Gastrocnemius medialis (tissue), 4 donors: ENCODE measurements at places on chromosomes 2 and 18. TPM values are rescaled to one million over a fixed set of nuclear protein-coding genes. Genes with fewer than 3 reads are reported as not detected.

GNLY gene
- total RNA-seq = 36.1 TPM

DNA sequence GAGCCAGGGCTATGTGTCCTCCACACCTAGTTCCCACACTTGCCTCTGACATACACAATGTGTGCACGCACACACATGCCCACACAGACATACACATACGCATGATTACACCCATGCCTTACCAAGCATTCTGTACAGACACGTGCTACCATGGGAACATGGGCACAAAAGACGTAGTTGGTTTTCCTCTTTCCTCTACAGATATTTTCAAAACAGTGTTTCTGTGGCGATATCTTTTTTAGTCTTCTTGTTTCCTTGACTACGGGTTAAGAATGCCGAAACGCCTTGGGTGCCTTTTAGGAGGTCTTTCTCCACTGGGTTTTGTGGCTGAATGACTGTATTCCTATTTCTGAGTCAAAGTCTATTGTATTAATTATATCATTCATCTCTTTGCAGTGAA is 75.5 kb upstream of the SPTBN1 start:
- no peak for DNase-seq
- no peaks in the 10 kb centered on the region for H3K36me3 ChIP-seq
- no peak overlapping the region for H3K27ac ChIP-seq
- H3K27me3 ChIP-seq = no peaks in the 10 kb centered on the region

DNA sequence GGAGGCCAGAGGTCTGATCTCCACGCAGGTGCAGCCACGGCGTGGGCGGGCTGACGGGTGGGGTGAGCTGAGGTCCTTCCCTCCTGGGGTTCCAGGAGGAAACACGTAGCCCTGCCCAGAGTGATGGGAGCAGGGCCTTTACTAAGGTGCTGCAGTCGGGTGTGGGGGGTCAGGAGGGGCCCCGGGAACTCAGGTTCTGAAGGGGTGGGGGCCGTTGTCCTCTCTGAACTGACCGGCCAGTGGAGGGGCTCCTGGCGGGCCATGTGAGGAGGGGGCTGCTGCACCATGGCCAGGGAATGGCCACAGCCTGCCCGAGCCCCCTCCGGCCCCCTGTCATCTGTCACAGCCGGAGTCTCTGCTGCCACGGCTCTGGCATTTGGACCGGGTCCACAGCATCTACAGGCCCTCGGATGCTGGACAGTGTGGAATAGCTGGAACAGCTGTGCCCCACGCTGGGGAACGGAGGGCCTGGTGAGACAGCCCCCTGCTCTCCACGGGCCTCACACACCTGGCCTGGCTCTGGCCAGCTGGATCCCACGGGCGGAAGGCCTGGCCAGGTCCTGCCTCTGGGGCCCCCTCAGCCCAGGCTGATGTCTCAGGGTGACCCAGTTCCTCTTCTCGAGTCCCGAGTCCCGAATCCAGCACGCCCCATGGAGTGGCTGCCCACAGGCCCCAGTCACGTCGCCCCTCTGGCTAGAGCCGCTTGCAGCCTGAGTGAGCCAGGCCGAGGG is 145.6 kb upstream of the GPC1 start:
- H3K4me1 ChIP-seq = peaks cover 23% of the 10 kb centered on the region
- no peak overlapping the region for H3K27ac ChIP-seq
- H3K36me3 ChIP-seq = no peaks in the 10 kb centered on the region
- no peak for DNase-seq
- no peaks in the 10 kb centered on the region for H3K27me3 ChIP-seq
- no peak overlapping the region for H3K4me3 ChIP-seq

GLI2 gene
- total RNA-seq = 0.27 TPM

DNA sequence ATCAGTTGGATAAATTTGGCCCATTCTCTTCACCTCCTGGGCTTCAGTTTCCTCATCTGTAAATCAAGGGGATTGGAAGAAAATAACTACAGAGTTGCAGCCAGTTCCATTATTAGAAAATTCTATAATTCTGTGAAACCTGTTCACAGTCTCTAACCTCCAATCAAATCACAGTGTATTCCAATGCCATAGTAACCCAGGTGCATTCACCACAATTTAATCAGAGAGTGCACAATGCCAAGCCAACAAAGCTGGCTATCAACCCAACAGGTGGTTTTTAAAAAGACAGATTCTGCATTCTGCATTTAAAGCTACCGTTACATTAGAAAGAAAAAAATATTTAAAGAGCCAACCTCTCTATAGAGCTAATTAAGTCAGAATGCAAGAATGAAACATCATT is 308.6 kb downstream of the RNF144A start:
- no peaks in the 10 kb centered on the region for H3K4me1 ChIP-seq
- no peaks in the 10 kb centered on the region for H3K36me3 ChIP-seq
- no peak overlapping the region for H3K4me3 ChIP-seq
- H3K27ac ChIP-seq = no peak overlapping the region

SPATS2L gene
- 74.2 TPM for total RNA-seq
